Fibroblast of the aortic adventitia (primary cell): ENCODE measurements at places on chromosomes 16 and 17. TPM values are rescaled to one million over a fixed set of nuclear protein-coding genes. Genes with fewer than 3 reads are reported as not detected.

- DNase-seq, result no peak
Observed at GRCh38 chr16:4597174-4597573, 17.5 kb downstream of the UBALD1 start.

The PPL gene
- total RNA-seq, result 53.9 and 57.9 TPM in 2 replicates

- no peak for DNase-seq
Observed at GRCh38 chr16:72149676-72150464, 22.1 kb downstream of the PMFBP1 start.

DNA sequence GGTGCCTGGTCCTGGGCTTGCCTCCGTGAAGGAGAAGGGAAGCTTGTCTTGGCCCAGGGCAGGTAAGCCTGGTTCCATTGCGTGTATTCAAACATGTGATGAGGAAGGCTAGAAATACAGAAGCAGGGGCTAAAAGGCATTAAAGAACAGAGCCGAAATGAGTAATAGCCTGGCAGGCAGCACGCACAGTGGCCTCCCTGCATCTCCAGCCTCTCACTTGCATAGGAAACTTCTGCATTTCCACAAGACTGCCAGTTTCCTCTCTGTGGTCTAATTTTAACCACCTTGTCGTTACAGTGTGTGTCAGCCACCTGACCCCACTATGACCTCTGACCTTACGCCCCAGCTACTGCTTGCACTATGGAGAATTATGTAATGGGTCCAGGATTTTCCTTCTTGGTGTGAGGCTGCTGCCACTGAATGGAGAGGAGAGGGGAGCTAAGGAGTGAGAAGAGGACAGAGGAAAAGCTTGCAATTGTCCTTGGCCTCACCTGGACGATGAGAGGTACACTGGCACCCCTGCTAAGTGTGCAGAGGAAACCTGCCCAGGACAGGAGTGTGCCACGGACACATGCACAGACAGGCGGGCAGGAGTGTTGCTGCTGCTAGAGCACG is 32.8 kb downstream of the HIC1 start:
- peak; percentile 71 for DNase-seq

- DNase-seq, result no peak
Observed at GRCh38 chr17:27840688-27841087, 40.4 kb upstream of the NOS2 start.

DNA sequence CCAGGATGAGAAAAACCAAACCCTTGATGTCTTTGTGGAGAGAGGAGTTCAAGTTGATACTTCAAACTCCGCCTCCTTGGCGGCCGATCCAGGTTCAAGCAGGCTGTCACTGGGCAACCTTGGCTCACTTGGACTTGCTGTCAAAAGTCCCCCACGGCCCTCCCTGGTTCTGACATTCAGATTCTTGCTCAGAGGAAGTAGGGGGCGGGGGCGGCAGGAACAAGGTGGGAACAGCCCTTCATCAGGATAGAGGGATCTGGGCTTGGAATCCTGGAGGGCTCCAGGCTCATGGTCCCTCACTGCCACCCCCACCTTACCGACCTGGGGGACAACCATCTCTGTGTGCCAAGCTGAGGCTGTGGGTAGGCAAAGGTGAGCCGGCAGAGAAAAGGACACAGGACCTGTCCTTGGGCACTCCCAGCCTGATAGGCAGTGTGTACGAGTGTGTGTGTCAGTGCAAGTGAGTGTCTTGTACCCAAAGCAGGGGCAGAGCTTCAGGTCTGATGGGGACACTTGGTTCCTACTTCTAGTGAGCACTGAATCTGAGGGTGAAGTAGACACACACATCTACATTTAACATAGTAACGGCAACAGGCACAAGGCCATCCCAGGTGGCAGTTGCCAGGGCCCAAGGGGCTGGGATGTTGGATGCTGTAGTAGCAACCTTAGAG is 6.6 kb upstream of the TSPOAP1 start:
- no peak for DNase-seq

DNA sequence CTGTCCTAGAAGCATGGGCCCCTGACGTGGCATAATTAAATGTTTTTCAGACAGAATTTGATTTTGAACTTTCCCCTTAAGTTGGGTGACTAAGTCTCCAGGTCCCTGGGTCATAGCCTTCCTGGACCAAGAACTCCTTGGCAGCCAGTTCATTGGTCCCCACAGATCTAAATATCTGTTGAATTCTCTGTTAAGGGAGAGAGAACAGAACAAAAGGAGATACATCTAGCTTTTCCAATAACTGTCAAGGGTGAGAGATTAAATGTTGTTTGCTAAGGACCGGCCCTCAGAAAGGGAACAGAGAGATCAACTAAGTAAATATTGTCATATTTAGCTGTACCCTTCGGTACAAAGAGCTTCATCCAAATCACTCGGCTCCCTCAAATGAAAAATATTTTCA is 78.2 kb upstream of the NOL11 start:
- DNase-seq, result no peak

GRCh38 chr17:40251576-40251975 is 32.5 kb downstream of the WIPF2 start:
- DNase-seq, result peak; percentile 82

GRCh38 chr16:84284154-84284722 is 10.4 kb upstream of the WFDC1 start:
- peak; percentile 33 for DNase-seq

DNA sequence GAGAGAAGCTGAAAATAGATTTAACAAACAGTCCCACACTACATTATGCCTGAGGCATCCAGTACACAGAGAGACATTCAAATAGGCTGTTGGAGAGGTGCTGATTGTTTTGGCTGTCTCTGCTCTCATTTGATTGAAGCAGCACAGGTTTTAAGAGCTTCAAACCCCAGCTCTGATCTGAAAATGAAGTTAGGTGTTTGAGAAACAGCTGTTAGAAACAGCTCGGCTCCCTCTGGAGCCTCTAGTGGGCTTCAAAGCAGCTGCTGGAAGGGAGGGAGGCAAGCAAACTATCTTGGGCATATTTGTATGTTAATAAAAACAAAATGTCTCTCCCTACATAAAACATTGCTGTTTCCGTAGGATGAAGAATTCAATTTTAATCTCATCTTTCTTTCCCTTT is 607.3 kb upstream of the GOT2 start:
- DNase-seq, result no peak

The RBFOX1 gene
- total RNA-seq, result 0.08 TPM in 1 of 2 replicates, not detected in the other

- DNase-seq, result no peak
Observed at GRCh38 chr17:58280480-58281217, at the start of gene MPO. Gene MPO, minus strand, starts transcription at chr17:58280935. Its CDS starts 177 bp downstream, at chr17:58280758.

DNA sequence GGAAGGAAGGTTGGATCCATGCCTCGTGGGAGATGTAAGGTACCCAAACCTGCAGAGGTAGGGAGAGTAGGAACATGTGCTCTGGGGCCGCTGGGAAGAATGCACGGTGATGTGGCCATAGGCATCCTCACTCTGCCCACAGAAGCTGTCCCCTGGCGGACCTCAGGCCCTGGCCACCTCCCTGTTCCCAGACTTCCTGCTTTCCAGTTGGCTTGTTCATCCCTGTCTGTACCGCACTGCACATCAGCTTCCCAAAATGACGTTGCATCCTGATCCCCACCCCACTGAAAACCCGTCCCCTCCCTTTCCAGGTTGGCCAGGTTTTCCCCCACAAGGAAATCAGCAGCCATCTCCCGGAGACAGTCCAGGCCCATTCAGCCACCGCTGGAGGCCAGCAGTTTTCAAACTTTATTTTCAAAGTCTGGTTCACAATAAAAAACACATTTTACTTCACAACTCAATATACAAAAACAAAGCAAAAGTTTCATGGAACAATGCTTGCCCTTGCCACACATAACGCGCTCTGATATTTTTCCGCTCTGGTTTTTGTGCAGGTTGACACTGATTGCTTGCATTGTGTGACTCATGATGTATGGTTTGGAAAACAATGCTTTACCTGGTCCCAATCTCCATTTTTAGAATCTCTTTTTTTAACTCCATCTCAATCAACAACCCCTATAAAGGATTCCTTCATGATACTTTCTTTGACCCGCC is 143.0 kb downstream of the GAS7 start:
- no peak for DNase-seq

GRCh38 chr16:3171855-3172593 is 16.0 kb upstream of the OR1F1 start:
- no peak for DNase-seq

The AGRP gene
- not detected in 2 replicates for total RNA-seq

DNA sequence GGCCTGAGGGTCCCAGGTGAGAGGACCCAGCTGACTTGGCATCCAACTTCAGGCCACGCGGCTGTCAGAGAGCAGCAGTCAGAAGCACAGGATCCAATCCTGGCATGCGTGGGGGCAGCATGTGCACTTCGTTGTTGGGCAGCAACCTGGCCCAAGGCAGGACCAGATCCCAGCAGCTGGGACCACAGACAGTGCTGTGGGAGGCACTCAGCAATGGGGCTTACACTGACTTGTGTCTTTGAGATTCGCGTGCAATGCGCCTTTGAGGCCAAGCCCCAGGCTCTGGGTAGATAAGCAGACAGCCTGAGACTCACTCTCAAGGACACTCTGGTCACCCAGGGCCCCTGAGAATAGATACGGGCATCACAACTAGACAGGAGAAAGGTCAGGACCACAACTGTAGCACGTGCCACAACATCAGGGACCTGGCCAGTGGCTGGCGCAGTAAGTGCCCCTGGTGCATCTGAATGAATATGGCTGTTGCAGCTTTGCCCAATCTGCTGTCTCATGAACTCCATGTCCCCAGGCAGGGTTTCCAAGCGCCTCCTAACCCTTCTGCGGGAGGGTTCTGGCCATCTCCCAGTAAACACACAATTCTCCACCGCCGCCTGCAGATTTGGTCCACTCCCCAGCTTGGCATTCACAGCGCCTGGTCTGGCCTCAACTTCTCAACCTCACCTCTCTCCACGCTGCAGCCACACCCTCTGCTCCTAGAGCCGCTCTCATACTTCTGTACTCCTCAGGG is 3.2 kb downstream of the PAM16 start:
- no peak for DNase-seq

DNA sequence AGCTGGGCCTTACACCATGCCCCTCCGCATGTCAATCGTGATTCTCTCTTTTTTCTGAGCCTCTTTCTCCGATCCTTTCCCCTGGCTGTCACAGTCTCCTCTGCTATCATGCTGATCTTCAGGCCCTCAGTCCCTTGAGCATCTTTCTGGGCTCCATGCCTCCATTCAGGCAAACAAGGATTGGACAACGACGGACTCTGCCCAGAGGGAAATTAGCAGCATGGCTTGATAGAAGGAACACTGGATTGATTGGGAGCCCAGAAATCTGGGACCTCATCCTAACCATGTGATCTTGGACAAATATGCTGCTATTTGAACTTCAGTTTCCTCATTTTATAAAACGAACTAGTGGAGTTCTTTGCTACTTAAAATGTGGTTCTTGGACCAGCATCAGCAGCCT is 19.6 kb upstream of the PHF12 start:
- no peak for DNase-seq
